Stimulated activated CD8-positive, alpha-beta memory T cell treated with anti-CD3 and anti-CD28 coated beads, Interleukin-7, amount 100 ng/mL, for 48 hours (primary cell): ENCODE measurements at places on chromosomes 5 and 9.

DNA sequence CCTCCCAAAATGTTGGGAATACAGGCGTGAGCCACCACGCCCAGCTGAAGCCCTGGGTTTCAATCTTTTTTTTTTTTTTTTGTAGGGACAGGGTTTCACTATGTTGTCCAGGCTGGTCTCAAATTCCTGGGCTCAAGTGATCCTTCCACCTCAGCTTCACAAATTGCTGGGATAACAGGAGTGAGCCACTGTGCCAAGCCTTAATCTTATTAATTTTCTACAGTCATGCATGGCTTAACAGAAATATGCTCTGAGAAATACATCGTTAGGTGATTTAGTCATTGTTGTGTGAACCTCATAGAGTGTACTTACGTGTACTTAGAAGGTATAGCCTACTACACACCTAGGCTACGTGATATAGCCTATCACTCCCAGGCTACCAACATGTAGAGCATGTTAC is 31.0 kb downstream of the GLDC start:
- DNase-seq, result no peak

DNA sequence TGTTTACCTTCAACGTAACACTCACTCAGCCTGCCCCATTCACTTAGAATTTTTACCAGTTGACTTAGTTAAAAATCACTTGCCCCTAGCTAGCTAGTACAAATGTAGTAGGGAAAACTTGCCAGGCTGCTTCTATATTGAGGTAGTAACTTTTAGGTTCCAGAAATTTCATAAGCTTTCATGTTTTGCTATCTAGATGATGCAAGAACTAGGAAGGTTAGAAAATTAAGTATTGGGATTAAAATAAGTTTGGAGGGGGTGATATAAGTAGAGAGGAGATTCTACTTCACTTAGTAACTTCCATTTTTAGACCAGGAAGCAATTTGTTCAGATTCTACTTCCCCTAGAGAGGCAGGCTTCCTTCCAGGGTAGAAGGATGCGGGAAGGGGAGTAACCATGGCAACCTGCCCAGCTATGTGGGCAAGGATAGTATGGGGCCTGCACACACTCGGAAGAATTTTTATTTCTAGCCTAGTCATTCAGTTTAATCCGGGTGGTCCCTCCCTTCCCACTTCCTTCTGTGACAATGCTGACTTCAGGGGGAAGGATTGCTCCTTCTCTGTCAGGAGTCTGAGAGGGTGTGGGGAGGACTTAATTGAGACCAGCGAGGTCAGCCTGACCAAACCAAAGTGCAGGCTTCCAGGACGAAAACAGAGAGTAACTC is 4.2 kb downstream of the DAB2 start:
- no peak for DNase-seq

GRCh38 chr5:59712836-59713497 is 180.6 kb downstream of the PDE4D start:
- DNase-seq, result no peak

DNA sequence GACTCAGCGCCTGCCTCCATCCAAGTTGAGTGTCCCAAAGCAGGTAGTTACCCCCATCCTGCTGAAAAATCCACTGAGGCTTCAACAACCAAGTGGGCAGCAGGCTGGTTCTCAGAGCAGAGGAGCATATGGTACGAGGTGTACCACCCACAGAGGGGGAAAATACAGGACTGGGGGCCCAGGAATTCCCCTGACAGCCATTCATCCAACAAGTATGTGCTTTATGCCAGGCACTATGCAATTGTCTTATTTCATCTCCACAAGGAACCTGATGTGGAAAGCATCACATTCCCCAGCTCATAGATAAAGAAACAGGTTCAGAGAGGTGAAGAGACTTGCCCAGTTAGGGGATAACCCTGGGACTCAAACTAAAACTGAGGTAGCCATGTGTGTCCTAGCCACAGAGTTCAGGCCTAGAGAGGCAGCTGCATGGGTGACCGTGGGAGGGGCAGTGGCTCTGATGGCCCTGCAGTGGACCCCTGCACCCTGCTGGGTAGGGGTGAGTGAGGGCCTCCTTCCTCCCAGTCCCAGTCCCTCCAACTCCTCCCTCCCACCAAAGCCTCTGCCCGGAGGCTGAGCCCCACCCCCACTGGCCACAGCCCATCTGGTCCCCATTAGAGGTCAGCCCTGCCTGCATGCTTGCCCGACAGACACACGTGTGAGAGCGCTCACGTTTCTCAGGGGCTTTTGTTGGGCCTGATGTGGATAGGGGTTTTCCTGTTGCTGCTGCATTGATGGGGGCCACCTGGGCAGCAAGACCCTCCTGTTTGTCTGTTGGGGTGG is 11.5 kb downstream of the PDLIM4 start:
- DNase-seq, result no peak

DNA sequence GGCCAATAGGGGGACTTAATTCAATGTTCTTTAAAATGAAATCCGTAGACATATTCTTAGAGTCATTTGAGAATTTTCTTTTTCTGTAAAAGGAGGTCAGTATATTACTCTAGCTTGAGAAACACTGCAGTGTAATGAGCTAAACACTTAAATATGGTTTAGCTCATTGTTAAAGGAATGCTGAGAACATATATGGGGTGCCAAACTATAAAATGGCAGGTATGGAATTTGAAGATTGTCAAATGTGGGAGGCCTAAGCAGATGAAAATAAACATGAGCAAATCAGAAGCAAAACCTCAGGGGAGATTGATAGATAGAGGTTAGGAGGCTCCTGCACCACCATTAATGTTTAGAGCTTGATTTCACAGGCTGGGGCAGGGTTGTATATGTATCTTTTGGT is 57.9 kb downstream of the STX17 start:
- no peak for DNase-seq

DNA sequence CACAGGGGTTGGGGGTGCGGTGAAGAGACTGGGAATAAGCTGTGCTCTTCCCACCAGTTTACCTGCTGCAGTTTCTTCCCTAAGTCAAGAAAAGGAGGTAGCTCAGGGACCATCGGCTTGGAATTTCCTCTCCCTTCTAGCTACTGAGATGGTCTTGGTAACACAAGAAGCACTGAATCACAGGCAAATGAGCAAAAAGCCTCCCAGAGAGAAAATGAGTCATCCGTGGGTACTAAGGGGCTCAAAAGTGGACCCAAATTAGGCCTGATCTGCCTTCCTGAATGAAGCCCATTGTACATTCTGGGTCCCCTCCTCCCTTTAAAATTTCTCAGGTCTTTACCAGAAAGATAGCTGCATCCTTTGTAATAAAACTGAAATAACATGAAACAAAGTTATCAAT is 49.9 kb downstream of the PTPN3 start:
- DNase-seq, result no peak

GRCh38 chr9:129669141-129669718 is 3.8 kb downstream of the PRRX2 start:
- no peak for DNase-seq

DNA sequence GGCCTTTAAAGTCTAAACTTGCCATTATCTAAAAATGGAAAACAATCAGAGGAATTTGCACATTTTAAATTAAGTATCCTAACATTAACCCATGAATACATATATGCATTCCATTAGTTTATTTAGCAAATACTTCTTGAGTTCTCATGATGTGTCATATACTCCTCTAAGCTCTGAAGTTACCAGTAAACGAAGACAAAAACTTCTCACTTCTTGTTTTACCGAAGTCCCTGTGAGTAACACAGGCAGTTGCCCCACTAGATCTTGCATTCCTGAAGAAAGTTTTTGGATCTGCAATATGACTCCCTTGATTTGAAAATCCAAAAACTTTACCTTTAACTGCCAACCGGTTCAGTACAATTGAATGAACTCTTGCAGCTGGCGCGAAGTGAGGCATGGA is 439.0 kb upstream of the MPDZ start:
- no peak for DNase-seq

- no peak for DNase-seq
Measured at GRCh38 chr9:97853056-97853843, at the start of gene FOXE1. Gene FOXE1 (plus strand): TSS chr9:97853226. CDS start chr9:97853915, 689 bp downstream.

DNA sequence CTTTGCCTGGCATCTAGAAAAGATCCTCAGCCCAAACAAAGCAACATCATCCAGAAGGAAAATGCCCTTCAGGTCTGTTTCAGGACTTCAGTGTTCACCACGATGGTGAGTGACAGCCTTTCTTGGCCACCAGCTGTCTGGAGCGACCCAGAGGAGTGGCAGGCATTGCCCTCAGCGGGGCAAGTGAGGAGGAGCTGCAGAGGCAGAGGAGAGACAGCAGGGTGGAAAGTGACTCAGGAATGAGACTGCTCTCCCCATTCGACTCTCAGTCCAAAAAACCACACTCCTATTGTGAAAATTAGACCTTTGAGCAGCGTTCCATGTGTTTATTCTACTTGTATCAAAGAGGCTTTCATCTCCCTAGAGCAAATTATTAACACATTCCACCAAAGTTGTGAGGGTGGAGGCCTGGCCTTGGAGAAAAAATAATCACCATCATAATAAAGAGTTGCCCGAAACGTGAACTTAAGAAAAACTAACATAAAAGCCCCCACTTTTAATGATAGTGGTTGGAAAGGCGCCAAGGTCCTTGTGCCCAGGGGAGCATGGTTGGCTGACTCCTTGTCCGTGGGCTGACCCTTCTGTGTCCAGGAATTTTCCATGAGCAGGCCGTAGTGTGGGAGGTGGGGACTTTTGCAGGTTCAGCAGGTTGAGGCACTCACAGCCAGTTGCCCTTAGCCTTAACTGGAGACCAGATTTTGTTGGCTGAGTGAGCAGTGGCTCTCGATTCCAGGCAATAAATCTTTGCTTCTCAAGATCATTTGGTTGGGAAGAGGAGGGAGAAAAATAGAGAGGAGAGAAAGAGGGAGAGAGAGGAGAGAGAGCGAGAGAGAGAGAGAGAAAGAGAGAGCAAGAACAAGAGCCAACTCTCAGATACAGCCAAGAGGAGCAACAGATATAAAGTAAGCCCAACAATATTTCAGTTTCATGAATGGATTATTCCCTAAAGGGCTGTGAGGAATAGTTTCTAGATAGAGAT is 125.9 kb upstream of the ANKRD55 start:
- DNase-seq, result no peak

GRCh38 chr9:28758341-28758740 is 1185.1 kb upstream of the C9orf72 start:
- no peak for DNase-seq
